ENCODE measurements at places on chromosomes 1 and 21. TPM values are rescaled to one million over a fixed set of nuclear protein-coding genes. Genes with fewer than 3 reads are reported as not detected.

GRCh38 chr1:51605961-51606723, 10.8 kb upstream of the OSBPL9 start:
- no peak for DNase-seq

- no peak for DNase-seq
Measured at GRCh38 chr1:10283318-10283984, 73.1 kb downstream of the KIF1B start.

GRCh38 chr21:25925936-25926335, 191.2 kb downstream of the GABPA start:
- DNase-seq, result no peak

Gene GPR161
- 3.4 TPM for total RNA-seq

Gene BARHL2
- not detected for total RNA-seq

GRCh38 chr1:9449976-9450696, 89.1 kb upstream of the SLC25A33 start:
- no peak for DNase-seq

DNA sequence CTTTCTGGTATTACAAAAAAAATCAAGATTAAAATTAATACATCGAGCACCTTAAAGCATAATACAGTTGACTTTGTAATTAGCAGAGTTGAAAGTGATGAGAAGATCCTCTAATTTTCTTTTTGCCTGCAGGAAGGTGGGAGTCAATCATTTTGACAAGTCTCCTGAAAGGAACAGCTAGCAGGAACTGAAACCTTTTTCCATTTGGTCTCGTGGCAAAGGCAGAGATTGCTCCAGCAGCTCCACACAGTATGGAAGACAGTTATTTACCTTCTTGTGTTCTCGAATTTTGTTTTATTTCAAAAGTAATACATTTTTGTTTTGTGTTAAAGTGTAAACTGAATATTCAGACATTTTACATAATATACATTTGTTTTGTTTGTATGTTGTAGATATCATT, 7.7 kb downstream of the S100PBP start:
- DNase-seq, result no peak

GRCh38 chr1:221891708-221892107, 149.8 kb upstream of the DUSP10 start:
- no peak for DNase-seq

Gene TMEM125
- 52.4 TPM for total RNA-seq

Gene RCC1
- 34.8 TPM for total RNA-seq

Gene KIF14
- 2.0 TPM for total RNA-seq
